ENCODE measurements at places on chromosomes 2 and 18.
A peak's percentile ranks its signal among the peaks of the same experiment; 100 is the strongest.

DNA sequence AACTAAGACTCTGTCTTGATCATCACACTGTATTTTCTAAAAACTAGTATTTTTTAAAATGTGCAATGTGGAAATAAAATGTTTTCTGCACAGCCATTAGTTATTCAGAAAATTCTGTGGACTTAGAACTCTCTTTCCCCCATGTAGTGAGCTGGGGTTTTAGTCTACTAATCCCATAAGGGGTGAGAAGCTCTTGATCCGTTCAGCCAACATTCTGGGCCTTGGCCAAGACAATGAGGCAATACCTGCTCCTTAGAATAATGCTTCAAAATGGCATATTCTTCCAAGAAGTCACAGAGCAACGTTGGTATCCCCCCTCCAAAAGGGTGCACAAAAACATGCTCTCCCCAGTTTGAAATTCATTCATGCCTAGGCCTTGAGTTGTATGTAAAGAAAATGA is 4.0 kb downstream of the REEP1 start:
- no peak for DNase-seq

- DNase-seq, result peak; percentile 85
Observed at GRCh38 chr18:3449512-3450011, 410 bp upstream of the TGIF1 start.

DNA sequence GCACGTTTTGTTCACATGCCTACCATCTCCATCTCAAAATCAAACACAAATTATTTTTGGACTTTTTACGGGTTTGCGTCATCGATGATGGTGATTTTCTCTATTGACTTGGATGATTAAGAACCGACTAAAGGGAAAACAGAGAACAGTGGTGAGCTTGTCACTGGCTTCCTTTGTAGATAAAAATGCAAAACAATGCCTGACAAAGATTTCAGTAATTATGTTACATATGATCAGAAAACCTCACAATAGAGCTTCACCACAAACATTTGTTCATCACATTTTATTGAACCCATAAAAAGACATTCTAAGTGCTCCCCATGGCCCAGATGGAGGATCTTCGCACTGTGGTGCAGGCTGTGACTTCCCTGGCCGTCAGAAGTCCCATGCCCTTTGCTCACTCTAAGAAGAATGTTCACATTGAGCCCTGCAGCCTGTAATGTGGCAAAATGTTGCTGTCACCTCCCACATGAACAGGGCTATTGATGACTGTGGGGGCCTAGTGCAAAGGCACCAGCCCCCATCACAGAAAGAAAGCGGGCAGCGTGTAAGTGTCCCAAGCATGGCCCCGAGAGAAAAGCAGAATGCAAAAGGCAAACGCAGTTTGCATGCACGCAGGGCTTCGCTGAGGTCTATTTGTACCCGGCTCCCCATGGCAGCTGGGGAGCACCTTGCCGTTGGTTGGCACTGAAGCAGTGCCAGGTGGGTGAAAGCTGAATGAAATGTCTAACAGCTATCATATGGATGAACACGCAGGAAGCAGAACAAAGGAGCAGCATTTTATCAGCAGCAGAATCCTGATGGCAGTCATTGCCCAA is 60.6 kb downstream of the BCL2 start:
- DNase-seq, result peak; percentile 81

DNA sequence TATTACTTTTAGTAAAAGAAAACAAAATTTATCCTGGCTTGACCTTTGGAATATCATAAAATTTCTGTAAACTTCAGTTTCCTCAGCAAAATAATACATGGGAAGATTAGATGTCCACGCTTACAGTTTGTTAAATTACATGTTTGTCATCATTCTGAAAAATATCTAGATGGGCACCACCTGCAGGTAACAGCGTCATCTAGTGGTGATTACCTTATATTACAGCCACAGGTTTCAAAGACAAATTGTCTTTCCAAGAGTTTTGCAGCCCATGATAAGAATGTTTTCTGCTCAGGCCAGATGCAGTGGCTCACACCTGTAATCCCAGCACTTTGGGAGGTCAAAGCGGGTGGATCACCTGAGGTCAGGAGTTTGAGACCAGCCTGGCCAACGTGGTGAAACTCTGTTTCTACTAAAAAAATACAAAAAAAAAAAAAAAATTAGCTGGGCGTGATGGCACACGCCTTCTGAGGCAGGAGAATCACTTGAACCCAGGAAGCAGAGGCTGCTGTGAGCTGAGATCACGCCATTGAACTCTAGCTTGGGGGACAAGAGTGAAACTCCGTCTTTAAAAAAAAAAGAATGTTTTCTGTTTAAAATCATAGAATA is 96.3 kb upstream of the RASGRP3 start:
- no peak for DNase-seq

- DNase-seq, result no peak
Observed at GRCh38 chr2:178225006-178225805, 30.9 kb downstream of the OSBPL6 start.

DNA sequence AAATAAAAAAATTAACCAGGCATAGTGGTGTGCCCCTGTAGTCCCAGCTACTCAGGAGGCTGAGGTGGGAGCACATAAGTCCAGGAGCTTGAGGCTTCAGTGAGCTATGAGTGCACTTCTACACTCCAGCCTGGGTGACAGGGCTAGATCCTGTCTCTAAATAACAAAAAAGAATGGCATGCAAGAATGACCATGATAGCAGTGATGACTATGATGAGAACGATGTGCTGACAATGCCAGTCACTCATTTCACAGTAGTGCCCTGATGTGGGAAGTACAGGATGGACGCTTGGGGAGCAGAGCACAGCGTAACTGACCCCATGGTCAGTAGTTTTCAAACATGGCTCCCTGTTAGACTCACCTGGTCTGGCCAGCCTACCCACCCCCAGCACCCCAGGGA is 139.1 kb downstream of the VAPA start:
- no peak for DNase-seq

- no peak for DNase-seq
Observed at GRCh38 chr2:162579986-162580385, 236.1 kb downstream of the GCA start.

GRCh38 chr18:77248873-77249568 is 627 bp upstream of the GALR1 start:
- peak; percentile 55 for DNase-seq

DNA sequence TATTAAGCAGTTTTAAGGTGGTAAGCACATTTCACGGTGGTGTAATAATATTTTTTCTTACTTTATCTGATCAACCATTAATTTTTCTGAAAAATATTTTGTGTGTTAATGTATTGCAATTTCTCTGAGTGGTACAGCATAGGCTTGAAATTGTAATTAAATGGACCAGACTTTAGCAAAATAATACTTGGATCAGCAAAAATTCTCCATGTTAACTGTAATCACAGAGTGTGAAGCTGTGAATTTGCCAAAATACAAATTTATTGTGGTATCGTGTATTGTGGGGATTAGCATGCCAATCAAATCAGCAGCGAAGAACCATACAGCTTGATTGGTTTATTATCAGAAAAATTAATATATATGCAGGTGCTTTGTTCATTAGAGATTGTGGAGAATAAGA is 1088.9 kb upstream of the GYPC start:
- DNase-seq, result no peak

DNA sequence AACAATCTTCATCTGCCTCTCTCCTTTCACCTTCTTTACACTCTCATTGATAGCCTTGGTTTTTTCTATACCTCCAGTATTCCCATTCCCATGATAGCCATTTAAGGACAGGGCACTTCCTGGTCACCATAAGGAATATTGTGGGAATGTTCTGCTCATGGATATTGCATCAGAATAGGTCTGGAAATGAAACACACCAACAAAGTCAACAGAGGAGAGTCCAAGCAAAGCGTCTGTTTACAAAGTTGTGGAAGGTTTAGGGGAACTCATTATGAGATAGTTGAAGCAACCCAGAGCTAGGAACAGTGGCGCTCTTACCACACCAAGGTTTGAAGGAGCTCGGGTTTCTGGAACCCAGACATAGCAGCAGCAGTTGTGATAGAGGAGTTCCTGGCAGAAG is 150.3 kb upstream of the TNP1 start:
- DNase-seq, result no peak

- DNase-seq, result no peak
Observed at GRCh38 chr2:134002391-134002790, 251.5 kb upstream of the MGAT5 start.

- DNase-seq, result no peak
Observed at GRCh38 chr18:56807901-56808300, 156.7 kb downstream of the WDR7 start.

GRCh38 chr2:178074123-178075005 is 1.8 kb upstream of the PDE11A start:
- no peak for DNase-seq

DNA sequence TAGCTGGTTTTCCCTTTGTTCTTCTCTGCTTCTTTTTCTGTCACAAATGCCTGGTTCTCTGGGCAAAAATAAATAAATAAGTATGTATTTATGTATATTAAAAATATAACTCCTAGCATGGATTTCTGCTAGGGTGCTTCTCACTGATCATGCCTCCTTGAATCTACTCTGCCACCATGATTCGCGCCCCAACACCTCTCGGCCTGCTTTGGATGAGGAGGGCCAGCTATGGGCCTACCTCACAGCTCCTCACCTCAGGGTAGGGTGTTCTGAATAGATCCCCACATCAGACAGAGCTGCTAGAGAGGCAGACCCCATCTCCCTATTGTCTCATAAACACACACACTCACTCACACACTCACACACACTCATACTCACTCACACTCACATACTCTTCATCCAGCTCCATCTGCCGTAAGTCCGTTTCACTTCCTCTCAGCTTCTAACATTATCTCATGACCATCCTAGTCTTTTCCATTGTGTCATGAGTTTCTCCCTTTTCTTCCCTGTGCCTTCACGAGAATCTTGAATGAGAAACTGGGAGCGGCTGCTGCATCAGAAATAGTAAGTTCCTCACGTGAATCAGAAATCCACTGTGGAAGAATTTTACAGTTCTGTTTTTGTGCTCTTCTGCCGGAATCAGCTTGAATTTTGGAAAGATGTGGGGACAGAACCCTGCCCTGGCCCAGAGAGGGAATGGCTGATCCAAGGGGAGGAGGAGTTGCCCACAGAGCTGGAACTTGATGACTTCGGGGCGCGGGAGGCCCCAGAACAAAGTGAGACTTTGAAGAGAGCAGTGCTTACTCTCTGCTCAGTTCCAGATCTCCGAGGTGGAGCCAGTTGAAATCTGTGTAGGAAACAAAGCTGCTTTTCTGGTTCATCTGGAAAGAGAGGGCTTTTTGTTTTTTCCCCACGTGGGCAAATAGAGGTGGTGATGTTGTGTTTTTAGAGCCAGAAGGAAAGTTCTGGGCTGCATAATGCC is 20.9 kb downstream of the ANXA4 start:
- DNase-seq, result no peak

DNA sequence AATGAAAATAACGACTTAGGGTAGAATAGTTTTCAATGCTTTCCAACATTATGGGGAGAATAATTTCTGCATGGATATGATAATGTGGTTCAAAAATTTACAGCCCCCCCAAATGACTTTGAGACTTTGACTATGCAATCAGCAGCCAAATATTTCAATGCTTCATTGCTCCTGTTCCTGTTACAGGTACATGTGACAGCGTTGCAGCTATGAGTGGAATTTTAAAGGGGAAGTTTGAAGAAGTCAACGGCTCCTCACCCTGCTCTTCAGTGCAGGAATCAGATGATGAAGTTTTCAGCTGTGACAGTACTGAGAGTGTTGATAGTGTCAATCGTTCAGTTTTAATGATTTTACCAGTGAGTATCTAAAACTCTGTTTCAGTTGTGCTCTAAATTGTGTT is 25.1 kb downstream of the CSRNP3 start:
- DNase-seq, result no peak

DNA sequence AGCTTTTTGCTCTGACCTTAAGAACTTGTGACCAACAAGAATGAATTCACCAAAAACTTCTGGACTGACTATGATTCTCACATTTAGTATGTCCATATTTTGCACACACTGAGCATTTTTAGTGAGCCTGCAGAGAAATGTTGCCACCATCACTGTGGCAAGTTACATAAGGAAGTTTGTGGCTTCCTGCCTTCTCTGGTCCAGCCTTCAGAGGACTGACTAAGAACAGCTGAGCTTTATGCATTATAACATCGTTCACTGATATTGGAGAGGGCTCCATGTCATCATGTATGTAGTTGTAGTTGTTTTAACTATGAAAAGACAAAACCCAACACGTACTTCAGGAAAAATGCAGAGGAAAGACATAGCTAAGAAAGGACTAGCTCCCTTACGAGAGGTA is 218.0 kb upstream of the CRIM1 start:
- no peak for DNase-seq

DNA sequence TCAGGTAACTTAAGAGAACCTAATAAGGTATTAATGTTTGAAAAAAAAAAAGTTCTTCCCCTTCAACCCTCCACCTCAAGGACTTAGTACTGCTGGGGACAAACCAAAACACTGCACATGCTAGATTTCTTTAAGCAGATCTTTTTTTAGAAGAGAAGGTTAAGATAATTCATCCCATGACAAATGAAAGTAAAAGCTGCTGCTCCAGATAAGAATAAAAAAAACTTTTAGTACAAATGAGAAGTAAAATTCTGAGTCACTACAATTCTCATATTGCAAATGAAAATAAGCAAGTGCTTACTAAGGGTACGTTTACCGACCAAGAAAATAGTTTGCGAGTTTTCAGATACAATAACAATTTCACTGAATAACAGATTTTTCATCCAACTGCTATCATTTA is 8.9 kb downstream of the STAM2 start:
- DNase-seq, result no peak

- DNase-seq, result no peak
Observed at GRCh38 chr18:42155024-42155423, 200.0 kb downstream of the PIK3C3 start.

GRCh38 chr2:240374085-240374907 is 61.2 kb upstream of the GPC1 start:
- DNase-seq, result no peak

DNA sequence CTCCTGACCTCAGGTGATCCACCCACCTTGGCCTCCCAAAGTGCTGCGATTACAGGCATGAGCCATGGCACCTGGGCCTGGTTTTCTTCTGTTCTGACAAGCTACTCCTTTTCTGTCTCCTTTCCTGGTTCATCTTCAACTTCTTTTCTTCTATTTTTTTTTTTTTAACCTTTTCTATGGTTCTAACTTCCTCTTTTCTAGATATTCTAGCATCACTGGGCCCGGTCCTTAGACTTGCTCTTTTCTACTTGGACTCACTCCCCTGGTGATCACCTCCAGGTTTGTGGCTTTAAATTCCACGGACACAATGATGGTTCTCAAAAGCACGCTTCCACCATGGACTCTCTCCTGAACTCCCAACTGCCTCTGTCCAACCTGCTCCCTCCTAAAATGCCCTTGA is 2.0 kb downstream of the EIF2AK2 start:
- DNase-seq, result no peak

- no peak for DNase-seq
Observed at GRCh38 chr2:235694721-235695601, 201.1 kb downstream of the AGAP1 start.

- peak; percentile 3 for DNase-seq
Observed at GRCh38 chr2:125471963-125472362, 1184.0 kb upstream of the GYPC start.

GRCh38 chr2:232688201-232688600 is 8.9 kb upstream of the GIGYF2 start:
- DNase-seq, result no peak

DNA sequence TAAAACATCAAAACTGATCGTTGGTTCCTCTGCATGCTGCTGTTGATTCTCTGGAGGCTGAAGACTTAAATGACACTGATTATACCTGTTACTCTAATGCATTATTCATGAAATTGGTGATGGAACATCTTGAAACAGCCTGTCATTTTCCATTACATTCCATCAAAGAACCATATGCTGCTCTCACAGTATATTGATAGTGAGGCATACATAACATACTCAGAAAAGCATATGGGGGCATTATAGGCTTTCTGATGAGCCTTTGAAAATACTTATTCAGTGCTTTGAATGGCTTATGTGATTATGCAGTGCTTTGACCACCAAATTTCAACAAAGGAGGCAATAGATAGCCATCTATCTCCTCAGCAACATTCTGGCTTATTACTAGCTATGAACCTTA is 392.1 kb downstream of the CDH19 start:
- no peak for DNase-seq
